ENCODE measurements at places on chromosomes 3 and 15. TPM values are rescaled to one million over a fixed set of nuclear protein-coding genes. Genes with fewer than 3 reads are reported as not detected.

DNA sequence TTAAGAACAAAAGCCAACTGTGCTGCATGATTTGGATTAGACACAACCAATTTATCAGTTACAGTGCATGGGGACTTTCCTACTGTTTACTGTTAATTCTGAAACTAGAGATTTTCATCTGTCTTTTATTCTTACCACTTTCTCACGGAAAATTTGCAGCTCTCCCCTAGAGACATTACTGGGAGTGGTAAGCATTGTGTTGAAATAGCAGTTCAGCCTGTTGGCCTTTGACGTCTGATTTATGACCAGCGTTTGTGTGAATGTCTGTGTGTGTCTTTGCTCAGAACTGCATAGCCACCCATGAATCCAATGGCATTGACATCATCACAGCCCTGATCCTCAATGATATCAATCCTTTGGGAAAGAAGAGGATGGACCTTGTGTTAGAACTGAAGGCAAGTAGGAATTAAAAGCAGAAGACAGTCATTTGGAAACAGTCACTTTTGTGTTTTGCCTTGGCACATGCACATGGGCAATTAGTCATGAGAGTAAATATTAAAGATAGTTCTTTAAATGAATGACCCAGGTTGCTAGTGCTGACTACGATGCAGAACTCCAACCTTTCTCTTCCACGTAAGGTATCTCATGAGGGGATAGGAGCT, 202.2 kb upstream of the BHLHE40 start:
- DNase-seq, result no peak

The VPS8 gene
- 62.9 TPM for total RNA-seq

GRCh38 chr15:63052961-63053698, 10.6 kb downstream of the TPM1 start:
- no peak for DNase-seq

The POC1A gene
- total RNA-seq, result 2.5 TPM

The ADGRG7 gene
- not detected for total RNA-seq

The ILDR1 gene
- total RNA-seq, result 6.9 TPM

The GAP43 gene
- total RNA-seq, result not detected

The PDIA5 gene
- 33.6 TPM for total RNA-seq

The RTP3 gene
- not detected for total RNA-seq

- no peak for DNase-seq
Measured at GRCh38 chr15:59555696-59556095, 55.9 kb upstream of the GCNT3 start.

GRCh38 chr3:30996467-30996866, 102.0 kb upstream of the GADL1 start:
- no peak for DNase-seq

- DNase-seq, result no peak
Measured at GRCh38 chr3:2950159-2950558, 160.0 kb downstream of the IL5RA start.

DNA sequence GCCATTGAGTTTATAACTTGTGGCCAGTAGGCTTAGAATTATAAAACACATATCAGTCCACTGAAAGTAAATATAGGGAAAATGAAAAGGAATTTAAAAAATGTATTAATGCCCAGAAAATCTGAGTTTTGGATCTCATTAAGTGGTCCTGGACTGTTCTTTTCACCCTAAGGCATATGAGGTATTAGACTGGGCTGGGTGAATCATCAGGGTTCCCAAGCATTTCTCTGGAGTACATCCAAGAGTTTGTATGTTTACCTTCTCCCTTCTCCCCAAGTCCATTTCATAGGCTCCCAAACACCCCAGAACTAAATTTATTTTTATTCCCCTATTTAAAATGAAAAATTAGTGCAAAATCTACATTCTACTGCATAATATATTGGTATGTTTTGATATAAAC, 31.9 kb upstream of the SPTSSB start:
- DNase-seq, result no peak

The KNG1 gene
- 0.14 TPM for total RNA-seq

The GOLGA8T gene
- total RNA-seq, result 0.20 TPM

DNA sequence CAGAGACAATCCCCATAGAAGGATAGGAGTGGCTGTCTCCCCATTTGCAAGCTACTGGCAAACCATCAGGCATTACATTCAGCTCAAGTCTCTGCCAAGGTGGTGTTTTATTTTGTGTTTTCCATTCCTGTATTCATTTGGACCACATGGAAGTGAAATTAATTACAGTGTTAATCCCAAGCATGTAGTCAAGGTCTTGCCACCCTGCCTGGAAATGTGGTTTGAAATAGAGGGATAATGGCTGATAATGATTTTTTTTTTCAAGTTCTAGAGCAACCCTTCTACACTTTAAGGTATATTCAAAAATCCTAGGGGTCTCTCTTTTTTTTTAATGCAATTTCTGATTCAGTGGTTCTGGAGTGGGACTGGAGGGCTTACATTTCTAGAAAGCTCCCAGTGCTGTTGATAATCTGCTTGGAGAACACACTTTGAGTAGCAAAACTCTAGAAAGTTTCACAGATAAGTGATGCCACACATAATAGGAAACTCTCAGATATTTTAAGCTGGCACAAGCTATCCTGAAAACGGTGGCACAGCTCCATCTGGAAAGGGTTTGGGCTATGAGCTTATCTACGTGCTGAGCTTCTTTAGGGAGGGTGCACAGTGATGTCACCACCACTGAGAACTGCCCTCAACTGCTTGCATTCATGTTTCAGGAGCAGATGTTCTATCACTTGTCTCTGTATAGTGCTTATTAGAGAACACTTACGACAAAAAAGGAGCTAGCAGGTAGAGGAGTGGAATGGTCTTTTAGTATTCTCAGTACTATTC, 140.1 kb upstream of the IL12A start:
- no peak for DNase-seq

The COMMD4 gene
- 57.5 TPM for total RNA-seq

The BTLA gene
- total RNA-seq, result 0.78 TPM

The CEMIP gene
- total RNA-seq, result 17.3 TPM

The QTRT2 gene
- total RNA-seq, result 22.5 TPM

DNA sequence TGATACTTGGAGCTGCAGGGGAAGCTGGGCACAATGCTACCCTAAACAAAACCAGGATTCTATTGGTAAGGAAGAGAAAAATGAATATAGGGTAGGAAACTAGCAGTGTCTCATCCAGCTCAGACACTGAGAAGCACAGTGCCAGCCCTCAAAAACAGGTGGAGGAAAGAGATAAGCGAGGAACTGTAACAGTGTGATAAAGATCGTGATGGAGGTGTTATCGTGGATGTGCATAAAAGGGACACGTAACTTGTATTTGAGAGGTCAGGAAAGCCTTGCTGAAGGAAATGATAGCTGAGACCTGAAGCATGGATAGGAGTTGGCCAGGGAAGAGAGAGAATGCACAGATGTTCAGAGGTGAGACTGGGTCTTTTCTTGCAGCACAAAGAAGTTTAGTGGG, 27.4 kb downstream of the MIX23 start:
- no peak for DNase-seq

DNA sequence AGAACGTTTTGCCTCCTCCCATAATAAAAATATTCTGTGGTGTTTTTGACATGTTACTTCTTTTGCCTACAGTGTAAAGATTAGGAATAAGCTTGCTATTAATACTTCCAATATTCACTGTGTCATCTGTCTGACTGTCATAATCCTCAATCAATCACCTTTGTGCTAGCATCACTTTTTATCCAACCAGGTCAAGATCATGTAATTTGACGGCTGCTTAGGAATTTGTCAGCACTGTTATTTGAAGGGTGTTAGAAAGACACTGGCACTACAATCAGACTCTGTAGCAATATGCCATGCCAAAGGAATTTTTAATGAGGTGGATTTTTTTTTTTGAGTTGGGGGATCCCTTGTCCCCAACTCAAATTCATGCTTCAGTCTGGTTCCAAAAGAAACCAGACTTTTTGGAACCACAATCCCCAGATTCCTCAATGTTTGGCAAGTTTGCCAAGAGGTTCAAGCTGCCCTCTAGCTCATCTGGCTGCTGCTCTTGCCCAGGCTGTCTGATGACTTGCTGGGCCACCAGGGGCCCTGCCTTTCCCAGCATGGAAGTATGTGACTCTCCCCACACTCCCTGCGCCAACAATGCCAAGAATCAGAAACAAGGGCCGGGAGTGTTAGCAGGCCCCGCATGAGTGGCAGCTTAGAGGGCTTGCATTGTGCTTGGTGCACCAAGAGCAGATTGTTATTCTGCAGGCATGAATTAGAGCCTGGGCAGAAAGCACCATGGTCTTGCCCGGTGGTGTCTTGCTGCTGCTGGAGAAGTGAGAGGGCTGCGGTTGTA, 58.6 kb upstream of the TSC22D2 start:
- DNase-seq, result peak; percentile 66

The CYP1A2 gene
- 0.32 TPM for total RNA-seq

The FBXW12 gene
- total RNA-seq, result not detected

DNA sequence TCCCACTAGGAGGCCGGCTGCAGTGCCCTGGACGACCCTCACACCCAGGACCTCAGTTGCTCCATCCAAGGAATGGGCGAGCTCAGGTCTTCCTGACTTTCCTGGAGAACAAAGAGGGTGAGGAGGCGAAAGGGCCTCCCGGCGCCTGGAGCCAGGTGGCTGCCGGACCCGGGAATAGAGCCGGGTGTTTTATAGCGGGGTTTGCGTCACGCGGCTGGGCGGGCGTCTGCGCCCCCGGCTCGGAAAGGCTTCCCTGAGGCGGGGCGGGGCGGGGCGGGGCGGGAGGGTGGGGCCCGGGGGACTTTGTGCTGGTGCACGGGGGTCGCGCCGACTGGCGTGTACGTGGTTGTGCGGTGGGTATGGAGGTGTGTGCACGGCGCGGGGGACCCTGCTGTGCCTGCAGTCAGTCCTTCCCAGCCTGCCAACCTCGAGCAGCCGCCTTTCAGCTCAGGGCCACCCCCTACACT, 4.6 kb upstream of the PRKCD start:
- DNase-seq, result peak; percentile 85

The HRG gene
- not detected for total RNA-seq

The PLSCR5 gene
- not detected for total RNA-seq

DNA sequence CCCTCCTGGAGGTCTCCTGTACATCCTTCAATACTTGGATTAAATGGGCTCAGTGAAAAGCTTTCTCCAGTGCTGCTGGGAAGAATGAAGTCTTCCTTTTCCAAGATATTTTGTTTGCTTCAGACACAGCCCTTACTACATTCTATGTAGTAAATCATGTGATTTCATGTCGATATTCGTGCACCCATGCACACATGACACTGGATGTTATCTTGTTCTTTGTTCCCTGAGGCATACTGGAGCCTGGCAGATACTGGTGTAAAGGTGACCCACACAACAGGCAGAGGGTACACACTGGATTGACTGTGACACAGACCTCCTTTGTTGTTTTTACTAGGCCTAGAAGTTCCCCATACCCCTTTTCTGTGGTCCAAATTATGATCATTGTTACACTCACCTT, 40.3 kb upstream of the ATP2C1 start:
- no peak for DNase-seq

GRCh38 chr15:68196445-68197169, 8.5 kb downstream of the CALML4 start:
- DNase-seq, result no peak

The OGG1 gene
- 17.2 TPM for total RNA-seq

DNA sequence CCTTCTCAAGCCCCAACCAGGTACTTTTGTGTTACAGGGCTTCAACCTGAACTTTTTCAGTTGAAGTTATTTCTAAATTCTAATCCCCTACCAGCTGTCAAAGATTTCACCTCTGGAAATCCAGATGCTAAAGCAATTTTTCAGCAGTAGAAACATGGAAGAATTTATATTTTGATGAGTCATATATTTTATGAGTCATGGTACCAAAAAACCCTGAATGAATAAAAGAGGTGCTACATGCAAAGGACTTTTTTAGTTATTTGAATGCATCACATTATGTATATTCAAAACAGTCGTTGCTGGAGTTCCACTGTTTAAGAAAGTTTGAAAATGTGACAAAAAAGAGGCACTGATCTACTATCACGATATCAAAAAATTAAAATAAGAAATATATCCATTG, 96.0 kb upstream of the ZNF385D start:
- DNase-seq, result no peak

The CCDC54 gene
- not detected for total RNA-seq

GRCh38 chr3:189513281-189514117, 117.7 kb upstream of the TP63 start:
- no peak for DNase-seq

- no peak for DNase-seq
Measured at GRCh38 chr15:37015035-37015434, 85.3 kb downstream of the MEIS2 start.

DNA sequence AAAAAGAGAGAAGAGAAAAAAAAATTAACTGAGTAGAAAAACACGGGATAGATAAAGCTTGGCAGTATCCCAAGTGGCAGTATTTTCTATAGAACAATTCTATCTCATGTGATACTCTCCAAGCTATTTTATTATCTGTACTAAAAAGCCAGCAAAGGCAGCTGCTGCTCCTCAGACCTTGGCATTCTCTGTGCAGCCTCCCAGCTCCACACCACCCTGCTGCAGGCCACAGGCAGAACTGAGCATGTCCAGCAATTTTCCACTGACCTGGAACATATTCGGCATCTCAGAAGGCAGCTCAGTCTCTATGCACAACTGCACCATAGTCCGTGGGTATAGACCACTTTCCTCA, 1161.4 kb downstream of the IGSF11 start:
- DNase-seq, result no peak

GRCh38 chr15:92947071-92947730, 47.1 kb downstream of the CHD2 start:
- DNase-seq, result no peak

DNA sequence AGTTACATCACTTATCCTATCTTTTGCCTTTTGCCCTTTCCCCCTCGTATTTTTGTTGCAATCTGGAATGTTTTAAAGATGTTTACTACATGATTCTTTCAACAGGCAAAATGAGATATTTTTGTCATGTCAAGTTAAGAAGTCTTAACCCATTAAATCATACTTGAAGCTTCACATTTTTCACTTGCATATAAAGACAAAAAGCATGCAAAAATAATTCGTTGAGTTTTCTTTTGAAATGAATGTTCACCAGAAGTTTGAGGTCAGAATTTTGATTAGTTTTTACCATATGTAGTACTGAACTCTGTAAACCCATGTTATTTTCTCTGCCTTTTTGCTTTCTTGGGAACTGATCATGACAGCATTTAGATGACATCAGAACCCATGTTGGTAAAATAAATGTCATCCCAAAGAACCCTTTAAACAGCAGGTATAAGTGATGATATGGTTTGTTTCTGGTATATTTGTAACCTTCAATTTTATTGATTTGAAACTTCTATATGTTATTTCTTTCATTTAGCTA, 188.5 kb downstream of the GHSR start:
- no peak for DNase-seq

GRCh38 chr3:28845006-28845324, 435.9 kb upstream of the RBMS3 start:
- no peak for DNase-seq

DNA sequence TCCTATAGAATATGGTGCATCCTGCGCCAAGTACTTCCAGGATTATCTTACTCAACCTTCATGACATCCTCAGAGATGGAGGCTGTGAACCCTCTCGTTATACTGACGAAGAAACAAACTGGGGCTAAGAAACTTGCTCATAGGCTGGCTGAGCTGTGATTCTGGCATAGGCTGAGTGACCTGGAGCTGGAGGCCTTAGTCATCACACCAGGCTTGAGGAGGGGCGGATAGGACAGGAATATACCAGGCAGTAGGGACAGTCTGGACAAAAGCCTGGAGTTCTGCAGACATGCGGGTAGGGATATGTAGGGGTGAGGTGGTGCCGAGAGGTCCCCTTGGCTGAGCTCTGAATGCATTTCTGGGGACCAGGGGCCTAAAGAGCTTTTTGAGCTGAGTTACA, 18.1 kb downstream of the HEMK1 start:
- no peak for DNase-seq

GRCh38 chr3:106126067-106126845, 257.4 kb upstream of the CBLB start:
- no peak for DNase-seq

The EHD4 gene
- total RNA-seq, result 39.5 TPM

- DNase-seq, result no peak
Measured at GRCh38 chr15:62138124-62138523, 27.0 kb downstream of the C2CD4B start.

Data from upper lobe of right lung (tissue), 1 donor.